Spleen (tissue), 13 donors: ENCODE measurements at places on chromosomes 7 and 10. TPM values are rescaled to one million over a fixed set of nuclear protein-coding genes. Genes with fewer than 3 reads are reported as not detected.

GRCh38 chr10:49324711-49325110 lies 25.7 kb downstream of the C10orf71 start:
- H3K36me3 ChIP-seq = no peaks in the 10 kb centered on the region
- H3K4me3 ChIP-seq = no peak overlapping the region
- no peaks in the 10 kb centered on the region for H3K4me1 ChIP-seq
- no peak overlapping the region for H3K27ac ChIP-seq
- DNase-seq = no peak
- no peaks in the 10 kb centered on the region for H3K27me3 ChIP-seq

DNA sequence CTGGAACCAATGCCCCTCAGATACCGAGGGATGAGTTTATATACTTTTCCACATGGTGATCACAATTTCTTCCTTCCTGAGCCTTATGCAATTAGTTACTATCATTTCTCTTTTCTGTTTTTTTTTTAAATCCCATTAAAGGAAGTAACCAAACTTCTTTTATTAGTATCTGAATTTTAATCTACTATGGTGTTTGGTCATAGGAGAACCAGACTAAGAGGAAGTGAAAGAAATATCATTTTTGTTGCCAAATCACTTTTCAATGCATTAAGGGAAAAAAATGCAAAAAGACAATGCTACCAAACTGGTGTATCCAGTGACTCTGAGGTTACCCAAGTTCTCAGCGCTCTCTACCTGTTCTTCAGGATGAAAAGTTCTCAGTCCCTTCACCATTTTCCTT lies 167.7 kb downstream of the NXPH1 start:
- no peak for DNase-seq
- H3K36me3 ChIP-seq = no peaks in the 10 kb centered on the region
- H3K4me1 ChIP-seq = no peaks in the 10 kb centered on the region
- H3K27me3 ChIP-seq = no peaks in the 10 kb centered on the region

GRCh38 chr7:150383710-150384397 lies 4.7 kb downstream of the ZNF775 start:
- H3K27ac ChIP-seq = no peak overlapping the region
- H3K4me1 ChIP-seq = peaks cover 8% of the 10 kb centered on the region
- H3K27me3 ChIP-seq = no peaks in the 10 kb centered on the region

Gene DLX6
- not detected for total RNA-seq

DNA sequence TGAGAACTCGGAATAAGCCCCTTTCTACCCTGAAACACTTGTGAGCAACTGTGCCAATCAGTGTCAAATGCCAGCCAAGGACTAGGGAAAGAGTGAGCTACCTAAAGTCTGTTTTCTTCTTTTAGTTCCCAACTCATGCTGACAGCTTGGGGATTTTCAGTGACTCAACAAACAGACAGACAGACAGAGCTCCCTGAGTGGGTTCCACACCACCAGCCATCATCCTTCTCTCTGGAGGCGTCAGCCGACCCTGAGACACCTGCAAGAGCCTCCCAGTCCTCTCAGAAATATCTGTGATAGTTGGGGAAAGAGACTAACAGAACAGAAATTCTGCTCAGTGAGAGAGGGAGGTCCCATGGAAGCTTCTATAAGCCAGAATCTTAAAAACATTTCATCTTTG lies 49.5 kb downstream of the GATA3 start:
- no peak overlapping the region for H3K27ac ChIP-seq
- no peaks in the 10 kb centered on the region for H3K36me3 ChIP-seq
- no peak for DNase-seq
- H3K4me1 ChIP-seq = no peaks in the 10 kb centered on the region

Gene ERVW-1
- not detected for total RNA-seq

DNA sequence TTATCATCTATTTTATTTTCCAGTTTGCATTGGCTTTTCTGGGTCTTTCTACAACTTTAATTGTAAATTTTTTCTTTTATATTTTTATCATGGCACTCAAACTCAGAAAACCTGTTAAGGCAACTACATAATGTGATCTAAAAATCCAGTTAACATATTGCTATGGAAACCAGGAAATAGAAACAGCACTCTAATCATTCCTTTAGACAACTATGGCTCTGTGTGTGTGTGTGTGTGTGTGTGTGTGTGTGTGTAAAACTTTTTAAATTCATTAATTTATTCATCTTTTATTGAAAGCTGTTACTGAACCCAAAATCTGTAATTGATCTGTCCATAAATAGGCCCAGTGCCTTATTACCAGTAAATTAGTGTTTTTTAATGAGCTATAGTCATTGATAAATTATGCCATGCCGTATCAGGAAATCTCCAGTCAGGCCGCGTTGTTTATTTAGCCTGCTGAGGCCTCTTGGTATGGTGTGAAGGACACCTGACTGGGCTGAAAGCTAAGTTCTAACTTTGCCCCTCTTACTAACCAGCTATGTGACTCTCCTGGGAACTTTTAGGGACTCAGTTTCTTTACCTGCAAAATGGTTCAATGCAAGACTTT lies 1.5 kb upstream of the MET start:
- peaks cover 18% of the 10 kb centered on the region for H3K4me1 ChIP-seq
- peaks cover 86% of the 10 kb centered on the region for H3K27me3 ChIP-seq
- H3K4me3 ChIP-seq = no peak overlapping the region

GRCh38 chr7:107078517-107078966 lies 34.0 kb downstream of the PRKAR2B start:
- peaks cover 43% of the 10 kb centered on the region for H3K4me1 ChIP-seq
- H3K4me3 ChIP-seq = peak overlapping the region; percentile 42
- no peaks in the 10 kb centered on the region for H3K27me3 ChIP-seq
- no peak for DNase-seq
- H3K27ac ChIP-seq = peak overlapping the region; percentile 81

DNA sequence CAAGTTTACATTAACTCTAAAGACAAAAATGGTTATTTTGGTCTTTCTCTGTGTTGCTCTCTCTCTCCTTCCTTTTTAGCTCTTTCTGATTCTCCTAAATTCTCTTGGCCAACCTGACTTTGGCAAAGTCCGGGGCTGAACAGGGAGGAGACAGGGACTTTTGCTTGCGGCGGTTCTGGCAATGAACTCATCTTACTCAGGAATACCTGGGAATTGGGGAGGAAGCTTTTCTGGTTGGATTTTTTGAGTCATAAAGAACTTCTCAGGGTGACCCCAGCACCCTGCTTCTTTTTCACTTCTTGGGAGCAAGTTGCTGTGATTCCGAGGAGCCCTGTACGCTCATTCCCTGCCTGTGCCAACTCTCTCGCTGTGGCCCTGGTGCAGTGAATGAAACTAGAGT lies 16.0 kb downstream of the GATA3 start:
- no peak for DNase-seq
- H3K27me3 ChIP-seq = no peaks in the 10 kb centered on the region
- H3K36me3 ChIP-seq = no peaks in the 10 kb centered on the region
- peaks cover 29% of the 10 kb centered on the region for H3K4me1 ChIP-seq
- no peak overlapping the region for H3K27ac ChIP-seq

DNA sequence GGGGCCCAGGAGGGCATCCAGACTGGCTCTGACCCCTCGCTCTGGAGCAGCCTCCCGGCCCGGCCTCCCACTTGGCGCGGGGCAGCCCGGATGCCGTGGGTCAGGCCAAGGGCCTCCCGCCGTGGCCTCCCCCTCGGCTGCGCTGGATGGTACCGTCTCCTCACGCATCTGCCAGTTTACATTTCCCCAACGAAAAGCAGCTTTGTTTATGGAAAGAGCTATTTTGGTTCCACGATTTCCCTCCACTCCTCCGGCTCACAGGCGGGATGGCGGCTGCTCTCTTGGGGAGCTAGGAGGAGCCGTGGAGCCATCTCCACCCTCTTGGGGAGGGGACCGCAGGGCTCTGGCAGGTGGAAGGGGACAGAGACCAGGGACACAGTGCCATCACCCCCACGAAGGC lies 93.2 kb upstream of the MYL10 start:
- H3K4me3 ChIP-seq = no peak overlapping the region
- DNase-seq = no peak
- H3K36me3 ChIP-seq = no peaks in the 10 kb centered on the region
- no peaks in the 10 kb centered on the region for H3K4me1 ChIP-seq
- no peaks in the 10 kb centered on the region for H3K27me3 ChIP-seq

DNA sequence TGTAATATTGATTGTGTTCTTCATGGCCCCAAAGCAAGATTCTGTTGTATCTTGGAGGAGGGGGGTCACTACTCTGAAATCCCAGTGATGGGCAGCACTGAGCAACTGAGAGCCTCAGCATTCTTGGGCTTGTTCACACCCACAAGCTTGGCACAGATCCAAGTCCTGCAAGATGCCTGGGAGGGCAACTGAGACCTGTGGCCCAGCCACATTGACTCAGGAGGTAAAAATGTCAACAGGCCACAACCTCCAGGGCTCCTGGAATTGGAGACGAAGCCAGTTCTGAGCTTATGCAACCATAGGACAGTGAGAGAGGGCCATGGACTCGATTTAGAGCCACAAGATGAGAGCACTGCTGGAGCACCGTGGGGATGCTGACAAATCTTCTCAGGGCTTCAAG lies 3.1 kb upstream of the DOCK1 start:
- no peak overlapping the region for H3K4me3 ChIP-seq
- no peaks in the 10 kb centered on the region for H3K36me3 ChIP-seq
- H3K27ac ChIP-seq = no peak overlapping the region
- DNase-seq = peak; percentile 35

Gene ENTPD1
- 86.6 TPM for total RNA-seq

DNA sequence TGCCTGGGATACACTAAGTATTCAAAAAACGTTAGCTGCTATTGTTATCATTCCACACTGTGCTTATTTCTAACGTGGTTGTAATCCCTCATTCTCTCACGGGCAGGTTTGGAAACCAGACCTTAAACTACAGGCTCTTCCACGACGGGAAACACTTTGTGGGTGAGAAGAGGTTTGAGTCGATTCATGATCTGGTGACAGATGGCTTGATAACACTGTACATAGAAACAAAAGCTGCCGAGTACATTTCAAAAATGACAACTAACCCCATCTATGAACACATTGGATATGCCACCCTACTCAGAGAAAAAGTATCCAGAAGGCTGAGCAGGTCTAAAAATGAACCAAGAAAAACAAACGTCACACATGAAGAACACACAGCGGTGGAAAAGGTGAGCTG lies 163.2 kb upstream of the PRR15 start:
- peaks cover 34% of the 10 kb centered on the region for H3K36me3 ChIP-seq
- H3K27me3 ChIP-seq = no peaks in the 10 kb centered on the region
- no peak for DNase-seq
- H3K4me3 ChIP-seq = no peak overlapping the region
- no peaks in the 10 kb centered on the region for H3K4me1 ChIP-seq
- H3K27ac ChIP-seq = no peak overlapping the region

DNA sequence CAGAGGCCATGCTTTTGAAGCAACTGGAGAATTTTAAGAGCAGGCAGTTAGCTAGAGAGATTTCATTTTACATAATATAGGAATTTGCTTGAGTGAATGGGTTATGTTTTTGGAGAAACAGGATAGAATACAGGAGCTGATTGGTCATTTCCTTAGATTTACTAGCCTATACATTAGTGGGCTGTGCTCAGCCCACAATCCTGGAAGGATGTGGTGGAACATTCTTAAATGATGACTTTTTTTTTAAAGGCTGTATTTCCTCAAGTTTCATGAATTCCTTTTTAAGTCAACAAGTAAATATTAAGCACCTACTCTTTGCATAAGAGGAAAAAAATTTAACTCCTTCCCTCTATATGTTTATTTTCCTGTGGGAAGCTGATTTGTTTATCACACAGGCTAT lies 314.4 kb upstream of the BMPER start:
- H3K27ac ChIP-seq = no peak overlapping the region
- DNase-seq = no peak
- no peaks in the 10 kb centered on the region for H3K4me1 ChIP-seq
- H3K4me3 ChIP-seq = no peak overlapping the region
- H3K27me3 ChIP-seq = no peaks in the 10 kb centered on the region

DNA sequence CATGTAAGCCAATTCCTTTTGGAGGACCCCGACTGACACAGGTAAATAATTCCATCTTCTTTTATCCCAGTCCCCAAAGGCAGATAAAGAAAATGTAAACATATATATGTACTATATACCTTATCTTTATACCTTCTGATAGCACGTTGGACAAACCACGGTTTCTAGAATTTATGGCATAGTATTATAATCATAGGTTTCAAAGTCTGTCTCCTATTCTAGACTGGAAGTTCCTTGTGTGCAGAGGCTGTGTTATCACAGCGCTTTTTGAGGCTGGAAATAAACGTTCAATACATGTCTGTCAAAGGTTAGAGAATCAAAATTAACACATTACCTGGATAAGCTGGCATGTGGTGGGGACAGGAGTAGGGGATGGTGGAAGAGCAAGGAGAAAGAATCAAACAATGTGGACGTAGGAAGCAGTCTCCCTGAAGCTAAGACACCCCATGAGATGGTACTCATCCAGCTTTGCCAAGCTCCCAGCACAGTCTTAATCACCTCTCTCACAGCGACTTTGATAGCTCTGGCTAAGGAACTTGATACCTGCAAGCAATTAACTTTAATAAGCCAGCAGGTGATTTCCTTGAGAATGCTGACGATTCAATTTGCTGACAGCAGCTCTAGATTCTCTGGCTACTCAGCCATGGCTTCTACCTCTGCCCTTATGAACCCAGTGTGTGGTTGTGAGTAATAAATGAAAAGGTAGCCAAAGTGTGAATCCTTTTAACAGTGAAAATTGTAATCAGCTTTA lies 208.4 kb upstream of the LRRTM3 start:
- no peaks in the 10 kb centered on the region for H3K27me3 ChIP-seq
- H3K4me1 ChIP-seq = no peaks in the 10 kb centered on the region
- H3K36me3 ChIP-seq = no peaks in the 10 kb centered on the region
- no peak for DNase-seq
- no peak overlapping the region for H3K4me3 ChIP-seq

GRCh38 chr10:36451391-36451970 lies 673.9 kb upstream of the ANKRD30A start:
- DNase-seq = no peak
- H3K27me3 ChIP-seq = no peaks in the 10 kb centered on the region
- no peaks in the 10 kb centered on the region for H3K4me1 ChIP-seq
- no peaks in the 10 kb centered on the region for H3K36me3 ChIP-seq

Gene CHRM2
- total RNA-seq = not detected

DNA sequence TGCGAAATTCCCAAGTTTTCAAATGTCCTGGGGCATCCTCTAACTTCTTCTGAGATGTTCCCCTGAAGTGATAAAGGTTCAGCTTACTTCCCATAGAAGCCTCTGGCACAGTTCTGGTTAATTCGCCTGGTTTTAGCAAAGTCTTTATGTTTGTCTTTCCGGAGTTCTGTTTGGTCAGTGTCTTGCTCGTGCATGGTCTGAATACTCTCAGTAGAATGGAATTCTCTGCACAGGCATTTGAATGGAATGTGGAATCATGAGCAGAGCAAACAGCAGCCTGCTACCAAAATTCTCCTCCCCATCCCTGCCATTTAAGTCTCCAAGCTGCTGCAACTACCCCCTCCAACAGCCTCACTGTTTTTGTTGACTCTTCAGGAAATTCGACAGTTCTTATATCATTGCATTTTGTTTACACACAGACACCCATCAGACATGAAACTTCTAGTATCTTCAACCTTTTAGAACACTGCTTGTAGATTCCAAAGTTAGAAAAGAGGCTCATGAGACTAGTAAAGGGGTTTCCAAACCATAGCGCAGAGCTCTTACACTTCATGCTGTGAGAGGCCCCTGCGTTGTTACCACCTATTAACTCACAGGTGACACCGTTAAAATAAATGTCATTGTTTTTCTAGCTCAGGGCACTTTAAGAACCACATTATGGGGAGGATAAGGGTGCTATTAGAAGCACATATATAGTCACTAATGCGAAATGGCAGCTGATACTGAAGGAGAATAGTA lies 129.7 kb downstream of the PLCE1 start:
- H3K27me3 ChIP-seq = no peaks in the 10 kb centered on the region
- H3K4me3 ChIP-seq = no peak overlapping the region
- no peaks in the 10 kb centered on the region for H3K36me3 ChIP-seq
- H3K4me1 ChIP-seq = no peaks in the 10 kb centered on the region
- H3K27ac ChIP-seq = no peak overlapping the region
